Breast epithelium (tissue), 4 donors: ENCODE measurements at places on chromosomes 5 and 9. TPM values are rescaled to one million over a fixed set of nuclear protein-coding genes. Genes with fewer than 3 reads are reported as not detected.

- no peak for DNase-seq
These were observed 453.9 kb downstream of the KDM4C start for GRCh38 chr9:7211657-7212056.

DNA sequence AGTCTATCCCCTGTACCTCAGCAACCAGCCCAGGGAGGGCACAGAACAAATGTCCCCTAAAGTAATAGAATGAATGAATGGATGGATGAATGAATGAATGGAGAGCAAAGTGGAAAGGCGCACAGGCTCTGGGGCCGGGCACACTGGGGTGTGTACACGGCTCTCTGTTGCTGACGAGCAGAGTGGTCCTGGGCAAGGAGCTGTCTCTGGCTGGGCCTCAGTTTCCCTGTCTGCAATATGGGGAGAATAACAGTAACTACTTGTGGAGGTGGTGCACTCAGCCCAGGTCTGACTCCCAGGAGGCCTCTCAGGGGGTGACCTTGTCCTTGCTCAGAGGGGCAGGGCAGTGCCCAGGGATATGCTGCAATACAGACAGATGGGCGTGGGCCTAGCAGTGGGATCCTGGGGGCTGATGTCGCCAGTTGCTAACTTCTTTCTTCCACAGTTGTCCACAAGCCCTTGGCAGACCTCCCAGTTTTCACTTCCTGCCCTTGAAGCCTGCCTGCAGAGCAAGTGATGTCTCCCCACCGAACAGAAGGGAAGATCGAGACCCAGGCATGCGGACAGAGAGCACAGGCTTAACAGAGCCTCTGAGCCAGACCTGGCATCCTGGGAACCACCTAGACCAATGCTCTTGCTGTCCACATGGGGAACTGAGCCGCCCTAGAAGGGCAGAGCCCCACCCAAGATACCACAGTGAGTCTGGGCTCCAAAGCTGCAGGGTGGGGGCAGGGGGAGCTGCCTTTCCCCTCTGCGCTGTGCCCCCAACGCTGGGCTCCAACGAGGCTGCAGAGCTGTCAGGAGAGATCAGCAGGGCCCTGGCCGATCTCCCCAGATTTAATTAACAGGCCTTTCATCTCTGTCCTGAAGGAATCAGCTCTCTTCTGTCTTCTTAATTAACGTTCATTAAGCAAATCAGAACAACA, 13.6 kb upstream of the LAMC3 start:
- DNase-seq, result no peak

DNA sequence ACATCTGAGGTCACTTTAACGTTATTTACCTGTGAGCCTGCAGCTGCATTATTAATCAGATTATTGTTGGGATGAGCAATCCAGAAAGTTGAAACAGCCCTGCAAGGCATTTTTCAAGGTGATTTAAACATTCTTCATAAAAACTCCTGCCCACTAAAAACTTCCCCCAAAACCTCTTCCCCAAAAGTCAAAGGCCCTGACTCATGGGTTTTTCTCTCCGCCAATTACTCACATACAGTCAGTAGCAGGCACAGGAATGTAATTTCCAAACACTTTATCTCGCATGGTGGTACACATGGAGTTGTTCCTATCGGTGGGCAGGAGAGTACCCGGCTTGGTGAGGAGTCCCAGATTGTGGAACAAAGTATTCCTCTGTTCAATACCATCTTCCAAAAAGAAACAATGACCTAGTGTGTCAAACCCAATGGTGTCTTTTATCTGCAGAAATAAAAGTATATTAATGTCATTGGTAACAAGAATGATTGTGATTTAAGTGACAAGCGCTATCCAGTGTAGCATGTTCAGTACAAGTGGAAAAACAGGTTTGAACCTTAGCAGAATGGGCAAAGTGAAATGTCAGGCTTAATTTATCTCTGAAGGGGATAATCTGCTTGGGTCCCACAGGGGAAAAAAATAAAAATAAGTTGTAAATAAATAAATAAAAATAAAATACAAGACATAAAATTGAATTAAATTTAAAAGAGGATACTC, 38.3 kb downstream of the CEMIP2 start:
- no peak for DNase-seq

GRCh38 chr9:126205265-126205664, 121.4 kb upstream of the MVB12B start:
- DNase-seq, result no peak

The FOCAD gene
- 48.1 TPM for total RNA-seq
